ENCODE measurements at places on chromosomes 7 and 10. TPM values are rescaled to one million over a fixed set of nuclear protein-coding genes. Genes with fewer than 3 reads are reported as not detected.
A peak's percentile ranks its signal among the peaks of the same experiment; 100 is the strongest.

ZNF239 gene
- 5.5 TPM for total RNA-seq

VWA2 gene
- 0.25 TPM for total RNA-seq

DNA sequence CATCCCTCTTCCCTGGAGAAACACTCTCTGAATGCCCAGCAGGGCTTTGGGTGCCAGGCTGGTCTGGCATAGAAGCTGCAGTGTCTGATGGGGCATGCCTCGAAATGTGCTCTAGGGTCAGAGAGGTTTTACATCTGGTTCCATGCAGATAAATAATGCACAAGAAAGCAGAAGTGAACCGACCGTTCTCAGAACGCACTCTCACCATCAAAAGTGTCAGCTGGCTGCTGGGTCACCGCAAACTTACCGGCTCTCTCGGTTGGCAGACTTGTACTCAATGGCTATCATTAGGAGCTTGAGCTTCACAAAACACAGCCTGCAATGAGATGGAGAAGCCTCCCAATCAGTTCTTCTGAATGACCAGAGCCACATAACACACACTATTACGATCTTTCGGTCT lies 610.0 kb downstream of the KCNMA1 start:
- no peaks in the 10 kb centered on the region for H3K4me1 ChIP-seq
- H3K4me3 ChIP-seq, result no peak overlapping the region
- ATAC-seq, result no peak
- no peaks in the 10 kb centered on the region for H3K27me3 ChIP-seq

GRCh38 chr7:6614953-6615722 lies at the start of gene ZNF853:
TSS of gene ZNF853 (plus strand) at chr7:6615610. CDS start at chr7:6616175, 565 bp downstream.
- peaks cover 23% of the 10 kb centered on the region for H3K4me1 ChIP-seq
- peaks cover 21% of the 10 kb centered on the region for H3K36me3 ChIP-seq
- H3K27me3 ChIP-seq, result no peaks in the 10 kb centered on the region
- H3K4me3 ChIP-seq, result peak within 1 kb of the TSS; percentile 66
- ATAC-seq, result peak; percentile 64

SMKR1 gene
- not detected for total RNA-seq

CRTAC1 gene
- 1.9 TPM for total RNA-seq

- ATAC-seq, result no peak
- no peak overlapping the region for H3K27ac ChIP-seq
- H3K4me3 ChIP-seq, result no peak overlapping the region
- peaks cover 49% of the 10 kb centered on the region for H3K36me3 ChIP-seq
Observed at GRCh38 chr10:60870416-60870728, 73.6 kb downstream of the RHOBTB1 start.

- no peak for ATAC-seq
- no peak overlapping the region for H3K4me3 ChIP-seq
- no peaks in the 10 kb centered on the region for H3K4me1 ChIP-seq
Observed at GRCh38 chr7:121485467-121486243, 89.5 kb upstream of the FAM3C start.

ATP6V0E2 gene
- total RNA-seq, result 26.9 TPM

- H3K36me3 ChIP-seq, result no peaks in the 10 kb centered on the region
Observed at GRCh38 chr7:113996405-113996804, 77.6 kb upstream of the PPP1R3A start.

DNA sequence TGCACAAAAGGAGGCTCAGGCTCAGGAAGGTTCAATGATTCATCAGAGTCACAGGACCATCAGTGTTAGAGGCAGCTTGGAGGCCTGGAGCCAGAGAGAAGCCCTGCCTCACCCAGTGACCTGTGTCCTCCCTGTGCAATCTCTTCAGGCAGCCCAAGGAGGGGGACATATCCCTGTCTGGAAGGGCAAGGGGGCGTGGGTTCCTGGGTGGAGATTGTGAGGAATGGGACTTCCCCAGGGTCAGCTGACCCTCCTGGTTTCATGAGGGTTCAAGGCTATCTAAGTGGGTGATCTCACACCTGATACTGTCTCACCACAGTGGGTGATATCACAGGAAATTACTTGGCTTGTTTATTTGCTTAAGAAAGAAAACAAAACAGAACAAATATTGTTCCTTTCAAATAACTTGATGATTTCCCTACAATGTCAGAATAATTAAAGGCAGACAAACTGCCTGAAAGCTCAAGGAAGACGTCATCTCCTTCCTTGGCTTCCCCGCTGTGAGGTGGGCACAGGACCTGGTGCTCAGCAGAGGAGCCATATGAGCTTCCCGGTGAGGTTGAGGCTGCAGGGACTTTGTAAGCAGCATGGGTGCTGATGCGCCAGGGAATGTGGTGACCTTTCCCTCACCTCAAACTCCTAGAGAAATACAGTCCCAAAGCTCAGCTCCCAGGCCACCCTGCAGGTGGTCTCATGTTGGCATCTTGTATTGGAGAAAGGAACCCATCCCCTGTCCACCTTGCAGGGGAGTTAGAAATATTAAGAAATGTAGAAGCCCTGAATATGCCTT lies 763.2 kb downstream of the GRID1 start:
- H3K27me3 ChIP-seq, result no peaks in the 10 kb centered on the region
- H3K4me1 ChIP-seq, result no peaks in the 10 kb centered on the region
- no peak for ATAC-seq
- H3K36me3 ChIP-seq, result no peaks in the 10 kb centered on the region
- no peak overlapping the region for H3K4me3 ChIP-seq

- no peaks in the 10 kb centered on the region for H3K27me3 ChIP-seq
- no peak overlapping the region for H3K4me3 ChIP-seq
- no peaks in the 10 kb centered on the region for H3K36me3 ChIP-seq
- ATAC-seq, result no peak
- H3K4me1 ChIP-seq, result no peaks in the 10 kb centered on the region
Observed at GRCh38 chr7:129437190-129437589, 3.0 kb downstream of the STRIP2 start.

GRCh38 chr10:26703974-26704373 lies 6.5 kb downstream of the PDSS1 start:
- H3K27me3 ChIP-seq, result no peaks in the 10 kb centered on the region
- no peak for ATAC-seq
- H3K4me1 ChIP-seq, result no peaks in the 10 kb centered on the region
- H3K27ac ChIP-seq, result no peak overlapping the region

- H3K27ac ChIP-seq, result peak overlapping the region; percentile 85
- no peak overlapping the region for H3K4me3 ChIP-seq
- ATAC-seq, result peak; percentile 46
Observed at GRCh38 chr10:122342293-122343134, 32.0 kb upstream of the PLEKHA1 start.

DNA sequence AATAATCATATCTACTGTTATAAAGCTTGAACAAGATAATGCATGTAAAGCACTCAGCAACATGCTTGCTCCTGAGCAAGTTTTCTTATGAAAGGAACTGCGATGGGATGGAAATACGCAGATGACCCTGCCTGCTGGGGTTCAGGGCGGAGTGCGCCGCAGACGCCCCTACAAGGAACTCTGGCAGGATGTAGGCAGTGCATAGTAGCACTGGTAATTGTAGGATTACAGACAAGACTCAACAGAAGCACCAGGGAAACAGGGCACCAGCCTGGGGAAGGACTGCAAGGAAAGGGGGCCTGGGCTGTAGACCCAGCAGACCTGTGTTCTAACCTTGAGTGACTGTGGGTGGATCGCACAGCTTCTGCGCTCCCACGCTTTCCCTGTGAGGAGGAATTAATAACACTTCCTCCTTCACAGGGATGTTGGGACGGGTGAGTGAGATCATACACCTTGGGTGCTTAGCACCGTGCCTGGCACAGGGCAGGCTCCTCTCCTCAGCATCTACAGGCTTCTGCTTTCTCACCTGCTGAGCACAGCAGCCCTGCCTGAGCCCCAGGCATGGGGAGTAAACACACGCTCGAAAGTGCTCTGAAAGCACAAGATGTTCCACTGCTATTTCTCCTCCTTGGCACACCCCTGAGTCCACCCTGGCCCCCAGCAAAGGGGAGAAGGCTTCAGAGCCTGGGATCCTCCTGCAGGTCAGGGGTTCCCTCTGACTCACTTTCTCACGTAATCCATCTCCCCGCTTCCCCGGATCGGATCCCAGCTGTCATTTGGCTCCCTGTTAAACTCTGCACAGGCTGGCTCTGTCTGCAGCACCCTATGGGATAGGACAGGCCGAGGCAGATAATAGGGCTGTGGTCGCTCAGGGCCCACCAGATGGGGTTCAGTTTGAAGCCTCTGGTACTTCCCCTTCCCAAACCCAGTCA lies 19.2 kb downstream of the ITPRIP start:
- peaks cover 4% of the 10 kb centered on the region for H3K4me1 ChIP-seq
- peak overlapping the region; percentile 100 for H3K27ac ChIP-seq
- H3K27me3 ChIP-seq, result no peaks in the 10 kb centered on the region
- peaks cover 18% of the 10 kb centered on the region for H3K36me3 ChIP-seq
- H3K4me3 ChIP-seq, result no peak overlapping the region

DNA sequence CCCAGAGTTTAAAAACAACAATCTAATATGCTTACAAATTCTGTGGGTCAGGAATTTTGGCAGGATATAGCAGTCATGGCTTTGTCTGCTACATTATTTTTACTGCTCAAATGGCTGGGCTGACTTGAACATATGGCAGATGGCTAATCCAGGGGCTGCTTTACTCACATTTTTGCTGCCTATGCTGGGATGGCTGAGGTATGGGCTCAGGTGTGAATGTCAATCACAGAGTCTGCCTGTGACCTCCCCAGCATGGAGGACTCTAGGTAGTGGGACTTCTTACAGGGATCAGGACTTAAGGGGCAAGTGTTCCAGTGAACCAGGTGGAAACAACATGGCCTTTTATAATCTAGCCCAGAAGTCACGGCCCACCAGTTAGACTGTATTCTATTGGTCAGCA lies 4.4 kb upstream of the FKBP9 start:
- ATAC-seq, result no peak
- no peak overlapping the region for H3K27ac ChIP-seq
- no peak overlapping the region for H3K4me3 ChIP-seq

DNA sequence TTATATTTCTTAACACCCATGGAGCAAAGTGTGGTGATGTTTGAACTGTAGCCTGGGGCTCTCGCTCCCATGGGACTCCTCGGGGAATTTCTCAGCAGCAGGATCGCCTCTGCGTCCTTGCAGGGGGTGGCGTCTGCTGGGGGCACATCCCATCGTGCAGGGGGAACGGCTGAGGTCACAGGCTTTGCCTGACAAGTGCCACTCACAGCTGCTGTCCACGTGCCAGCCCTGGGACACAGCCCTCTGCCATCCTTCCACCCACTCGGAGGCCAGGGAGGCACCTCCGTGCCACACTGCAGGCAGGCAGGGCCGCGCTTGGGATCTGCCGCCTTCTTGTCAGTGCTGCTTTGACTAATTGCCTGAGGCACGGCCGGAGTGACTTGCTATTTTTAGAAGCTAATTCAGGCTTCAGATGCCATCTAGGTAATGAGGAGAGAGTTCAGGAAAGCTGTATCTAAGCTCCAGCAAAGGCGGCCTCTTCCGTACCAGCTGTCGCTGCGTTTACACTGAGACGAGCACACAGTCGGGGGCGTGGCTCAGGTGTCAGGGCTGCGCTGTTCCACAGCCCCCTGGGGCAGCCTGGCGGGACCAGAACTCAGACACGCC lies 45.7 kb downstream of the PITRM1 start:
- no peak overlapping the region for H3K4me3 ChIP-seq
- H3K27me3 ChIP-seq, result no peaks in the 10 kb centered on the region
- no peak overlapping the region for H3K27ac ChIP-seq
- H3K4me1 ChIP-seq, result peaks cover 7% of the 10 kb centered on the region

PLAC9 gene
- 32.7 TPM for total RNA-seq

GRCh38 chr7:132464740-132465139 lies 111.5 kb downstream of the PLXNA4 start:
- no peaks in the 10 kb centered on the region for H3K27me3 ChIP-seq
- H3K36me3 ChIP-seq, result no peaks in the 10 kb centered on the region
- peak; percentile 53 for ATAC-seq
- peaks cover 27% of the 10 kb centered on the region for H3K4me1 ChIP-seq
- no peak overlapping the region for H3K4me3 ChIP-seq

MUC12 gene
- not detected for total RNA-seq

SPDYE11 gene
- total RNA-seq, result not detected

GRCh38 chr7:64102656-64103400 lies 57.6 kb downstream of the ZNF727 start:
- no peaks in the 10 kb centered on the region for H3K36me3 ChIP-seq
- H3K4me1 ChIP-seq, result no peaks in the 10 kb centered on the region
- H3K27ac ChIP-seq, result no peak overlapping the region
- no peak for ATAC-seq

- H3K4me1 ChIP-seq, result peaks cover 8% of the 10 kb centered on the region
- no peak for ATAC-seq
- no peaks in the 10 kb centered on the region for H3K36me3 ChIP-seq
- no peak overlapping the region for H3K4me3 ChIP-seq
- no peaks in the 10 kb centered on the region for H3K27me3 ChIP-seq
Observed at GRCh38 chr7:74479066-74479781, 25.5 kb downstream of the GTF2IRD1 start.

DNA sequence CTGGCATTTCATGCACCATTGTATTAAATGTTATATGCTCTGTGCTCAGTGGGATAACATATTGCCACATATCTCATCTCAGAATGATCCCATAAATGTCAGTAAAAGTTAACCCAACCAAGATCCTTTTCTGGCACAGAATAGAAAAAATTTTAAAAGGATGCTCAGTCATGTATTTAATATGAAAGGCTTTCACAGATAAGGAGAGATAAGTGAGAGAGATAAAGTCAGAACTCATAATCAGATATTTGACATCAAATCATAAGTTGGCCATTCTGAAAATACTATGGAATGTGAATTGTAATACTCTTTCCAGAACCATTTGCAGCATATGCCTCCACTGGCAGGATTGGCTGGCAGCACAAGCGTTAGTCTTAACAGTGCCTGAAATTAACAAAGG lies 38.5 kb downstream of the PLEKHA8 start:
- no peak overlapping the region for H3K27ac ChIP-seq

- H3K36me3 ChIP-seq, result no peaks in the 10 kb centered on the region
- H3K27me3 ChIP-seq, result no peaks in the 10 kb centered on the region
- peaks cover 7% of the 10 kb centered on the region for H3K4me1 ChIP-seq
- no peak for ATAC-seq
- no peak overlapping the region for H3K27ac ChIP-seq
- no peak overlapping the region for H3K4me3 ChIP-seq
Observed at GRCh38 chr7:117123311-117123926, 170.1 kb downstream of the ST7 start.

- no peak overlapping the region for H3K4me3 ChIP-seq
- H3K4me1 ChIP-seq, result no peaks in the 10 kb centered on the region
- H3K36me3 ChIP-seq, result no peaks in the 10 kb centered on the region
- ATAC-seq, result no peak
Observed at GRCh38 chr10:29372920-29373319, 84.0 kb downstream of the LYZL1 start.

PTCD1 gene
- total RNA-seq, result 10.8 TPM

TMEM196 gene
- total RNA-seq, result 0.22 TPM

All from gastroesophageal sphincter (tissue), 4 donors.